Activated CD4-positive, CD25-positive, alpha-beta regulatory T cell treated with anti-CD3 and anti-CD28 coated beads, Interleukin-2, amount 50 U/mL, for 16 hours (primary cell): ENCODE measurements at places on chromosomes 3 and 15.

- no peak for DNase-seq
Measured at GRCh38 chr15:74403588-74403919, 30.2 kb downstream of the SEMA7A start.

- no peak for DNase-seq
Measured at GRCh38 chr3:14415501-14415900, 13.1 kb downstream of the SLC6A6 start.

GRCh38 chr3:193974191-193974652, 161.7 kb upstream of the HES1 start:
- no peak for DNase-seq

- no peak for DNase-seq
Measured at GRCh38 chr15:80557441-80558234, 137.5 kb upstream of the ABHD17C start.

GRCh38 chr3:61582846-61583245, 21.5 kb downstream of the PTPRG start:
- no peak for DNase-seq

DNA sequence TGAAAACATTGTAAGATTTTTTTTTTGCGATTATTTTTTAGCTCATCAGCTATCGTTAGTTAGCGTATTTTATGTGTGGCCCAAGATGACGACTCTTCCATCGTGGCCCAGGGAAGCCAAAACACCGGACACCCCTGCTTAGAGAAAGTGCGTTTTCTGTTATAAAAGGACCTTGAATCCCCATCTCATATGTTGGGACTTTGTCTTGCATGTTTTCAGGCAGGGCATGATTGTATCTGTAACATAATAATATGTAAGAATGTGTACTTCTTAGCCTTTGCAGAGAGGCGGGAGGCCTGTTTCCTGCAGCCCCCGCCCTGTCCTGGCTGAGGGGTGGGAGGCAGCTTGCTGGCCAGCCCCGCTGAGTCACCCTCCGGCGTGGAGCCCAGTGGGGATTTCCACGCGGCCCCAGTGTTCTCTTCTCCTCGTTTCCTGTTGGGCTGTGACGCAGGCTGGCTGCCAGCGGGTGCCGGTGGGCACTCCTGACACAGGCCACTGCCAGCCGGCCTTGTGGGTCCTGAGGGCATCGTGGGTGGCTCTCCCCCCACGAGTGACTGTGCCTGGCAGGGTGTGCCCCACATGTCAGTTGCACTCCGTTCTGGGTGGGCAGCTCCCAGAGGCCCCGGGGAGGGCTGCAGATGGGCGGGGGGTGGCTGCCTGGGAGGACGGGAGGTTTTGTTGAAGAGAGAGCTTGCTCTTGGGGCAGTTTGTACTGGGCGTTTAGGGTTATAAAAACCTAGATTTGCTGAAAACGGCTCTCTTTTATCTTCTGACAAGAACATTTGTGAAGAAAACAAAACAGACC, 55.6 kb downstream of the SMAD3 start:
- DNase-seq = peak; percentile 67
